ENCODE measurements at places on chromosomes 13 and 19.

- DNase-seq: no peak
These were observed at the start of gene CAMSAP3 for GRCh38 chr19:7595466-7596133. TSS of gene CAMSAP3 (plus strand) at chr19:7595863. CDS start at chr19:7596003, 140 bp downstream.

DNA sequence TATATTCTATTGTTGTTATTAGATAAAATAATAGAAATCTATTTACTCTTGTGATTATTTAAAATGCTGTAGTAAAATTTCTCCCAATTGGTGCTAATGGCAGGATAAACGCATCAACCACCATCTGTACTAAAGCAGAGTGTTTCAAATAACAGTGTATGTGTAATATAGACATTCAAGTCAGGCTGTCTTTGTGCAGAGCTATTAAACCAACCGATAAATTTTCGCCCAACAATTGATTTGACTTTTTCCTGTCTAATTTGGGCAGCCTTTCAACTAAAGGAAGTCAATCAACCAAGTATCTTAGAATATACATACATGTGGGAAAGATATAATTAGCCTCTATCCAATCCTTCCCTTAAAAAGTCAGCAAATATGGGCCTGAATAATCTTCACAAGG, 5.8 kb downstream of the AMER2 start:
- DNase-seq: no peak

DNA sequence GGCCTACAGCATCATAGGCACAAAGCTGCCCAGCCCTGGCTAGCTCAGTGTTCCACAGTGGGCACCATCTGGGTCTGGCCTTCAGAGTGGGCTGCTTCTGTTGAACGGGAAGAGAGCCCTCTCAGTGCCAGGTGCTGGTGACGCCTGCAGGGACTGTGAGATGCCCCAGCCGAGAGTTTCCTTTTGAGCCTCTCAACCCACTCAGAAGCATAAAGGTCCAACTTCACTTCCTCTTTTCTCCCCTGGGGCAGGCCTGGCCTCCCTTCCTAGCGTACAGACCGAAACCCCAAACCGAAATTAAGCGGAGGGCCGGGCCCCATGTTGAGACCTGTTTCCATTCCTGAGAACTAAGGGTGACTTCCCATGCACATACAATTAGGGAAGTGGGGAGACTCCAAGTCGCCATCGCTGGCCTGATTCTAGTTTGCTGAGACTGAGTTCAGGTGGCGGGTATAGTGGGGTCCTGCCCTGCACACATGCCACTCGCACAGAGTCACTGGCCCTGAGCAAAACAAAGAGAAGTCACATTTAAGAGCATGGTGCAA, 6.9 kb downstream of the RAB8A start:
- peak; percentile 78 for DNase-seq

- no peak for DNase-seq
These were observed 3.6 kb downstream of the MAU2 start for GRCh38 chr19:19324059-19324770.

DNA sequence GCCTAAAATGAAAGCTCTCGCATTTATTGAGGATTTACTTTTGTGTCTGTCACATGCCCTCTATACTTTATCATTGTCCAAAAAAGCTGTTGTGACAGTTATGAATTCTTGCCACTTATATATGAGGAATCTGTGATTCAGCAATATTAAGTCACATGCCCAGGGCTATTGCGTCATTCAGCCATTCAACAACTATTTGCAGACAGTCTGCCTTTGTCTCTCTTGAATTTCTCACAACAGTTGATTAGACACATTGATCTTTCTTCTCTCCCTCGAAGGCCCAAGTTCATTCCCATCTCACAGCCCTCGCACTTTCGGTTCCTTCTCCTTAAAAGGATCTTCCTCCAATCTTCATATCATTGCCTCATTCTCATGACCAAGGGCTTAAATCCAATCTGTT, 342.6 kb downstream of the MZT1 start:
- no peak for DNase-seq

DNA sequence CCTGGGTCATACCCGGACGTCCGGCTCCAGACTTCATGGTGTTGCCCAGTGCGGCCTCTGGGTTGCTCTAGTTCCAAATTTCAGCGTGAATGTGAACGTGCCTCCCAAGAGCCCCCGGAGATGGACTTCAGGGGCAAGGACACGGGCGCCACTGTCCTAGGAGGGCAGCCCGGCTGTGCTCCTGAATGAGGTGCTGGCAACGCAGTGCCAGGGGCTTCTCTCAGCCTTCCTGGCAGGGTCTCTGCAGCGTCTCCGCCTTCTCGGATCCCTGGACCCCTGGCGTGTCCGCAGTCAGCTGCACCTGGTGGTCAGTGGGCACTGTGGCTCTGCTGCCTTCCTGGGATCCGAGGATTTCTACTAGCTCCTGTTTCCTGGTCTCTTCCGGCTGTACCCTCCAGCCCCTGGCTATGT, 101.7 kb upstream of the MCF2L start:
- no peak for DNase-seq

DNA sequence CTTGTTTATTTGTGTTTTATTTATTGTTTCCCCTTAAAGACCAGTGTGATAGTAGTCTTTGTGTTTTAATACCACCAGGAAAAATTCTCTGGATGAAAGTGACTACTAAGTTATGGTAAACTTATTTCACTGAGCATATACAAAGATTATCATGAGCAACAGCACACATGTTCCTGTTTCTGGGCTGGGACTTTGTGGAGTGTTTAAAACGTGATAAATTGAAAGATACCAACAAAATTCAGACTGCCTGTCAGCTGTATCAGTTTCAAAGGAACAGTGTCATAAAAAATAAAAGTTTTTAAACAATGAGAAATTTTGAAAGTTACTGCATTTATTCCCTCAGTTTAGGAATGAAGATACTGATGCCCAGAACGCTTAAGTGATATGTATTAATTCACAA, 259.4 kb downstream of the DACH1 start:
- DNase-seq: no peak

DNA sequence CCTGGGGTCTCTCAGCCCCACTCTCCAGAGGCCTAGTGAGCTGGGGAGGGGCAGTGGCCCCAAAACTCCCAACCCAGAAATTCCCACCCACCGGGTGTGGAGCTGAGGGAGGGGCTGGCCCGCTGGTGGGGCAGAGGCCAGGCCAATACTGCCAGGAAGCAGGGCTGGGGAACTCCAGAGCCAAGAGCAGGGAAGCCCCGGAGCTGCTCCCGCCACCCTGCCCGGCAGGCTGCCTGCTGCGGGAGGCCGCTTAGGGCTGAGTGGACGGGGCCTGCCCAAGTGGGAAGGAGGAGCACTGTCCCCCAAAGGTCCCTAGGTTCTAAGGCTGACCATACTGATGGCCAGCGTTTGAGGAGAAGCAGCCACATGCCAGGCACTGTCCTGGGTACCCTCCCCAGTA, 13.0 kb upstream of the RELB start:
- DNase-seq: no peak

DNA sequence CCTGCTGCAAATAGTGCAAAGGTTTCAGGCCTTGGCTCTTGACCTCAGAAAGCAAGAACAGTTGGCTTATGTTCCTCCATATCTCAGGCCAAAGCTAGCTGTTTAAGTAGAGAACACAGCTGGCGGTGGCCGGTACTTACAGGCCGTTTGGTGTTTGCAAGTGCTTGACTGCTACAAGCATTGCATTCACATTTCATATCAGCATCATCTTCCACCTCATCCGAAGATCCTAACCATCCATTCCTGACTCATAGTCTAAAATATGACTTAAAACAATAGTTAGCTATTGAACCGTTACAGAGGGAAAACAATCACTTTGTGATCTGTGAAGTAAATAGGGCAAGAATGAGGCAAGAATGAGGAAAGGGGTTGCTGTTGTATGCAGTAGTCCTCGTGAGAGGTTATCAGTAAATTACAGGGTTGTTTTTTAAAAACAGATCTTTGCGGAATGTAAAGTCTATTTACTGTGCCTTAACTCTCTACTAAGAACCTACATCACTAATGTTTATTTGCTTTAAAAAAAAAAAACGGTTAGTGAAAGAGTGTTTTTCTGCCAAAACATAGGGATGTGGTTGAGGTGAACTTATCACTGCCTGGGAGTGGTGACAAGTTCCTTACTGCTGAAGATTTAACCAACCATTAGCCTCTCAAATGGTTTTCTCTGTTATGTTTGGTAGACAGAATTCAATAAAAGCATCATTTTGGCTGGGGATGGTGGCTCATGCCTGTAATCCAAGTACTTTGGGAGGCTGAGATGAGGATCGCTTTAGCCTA, 21.6 kb upstream of the WDR88 start:
- DNase-seq: no peak

- no peak for DNase-seq
These were observed 1787.3 kb downstream of the SLITRK5 start for GRCh38 chr13:89458456-89458855.

- no peak for DNase-seq
These were observed 20.4 kb downstream of the COG6 start for GRCh38 chr13:39675904-39676303.

DNA sequence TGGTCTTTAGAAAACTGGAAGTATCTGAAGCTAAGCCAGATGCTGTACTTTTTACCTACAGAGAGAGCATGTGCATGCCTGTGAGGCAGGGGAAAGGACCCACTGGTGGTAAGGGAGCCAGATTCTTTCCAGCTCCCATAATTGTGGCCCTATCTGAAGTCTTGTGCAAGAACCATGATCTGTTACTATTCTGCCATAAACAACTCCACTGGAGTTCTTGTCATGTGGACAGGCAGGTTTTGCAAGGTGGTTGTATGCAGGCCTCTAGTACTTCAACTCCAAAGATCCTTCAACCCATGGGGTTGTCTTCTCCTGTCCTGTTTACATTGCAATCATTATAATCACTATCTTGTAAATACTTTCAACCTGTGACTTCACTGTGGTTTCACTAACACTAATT, 14.1 kb downstream of the PROSER1 start:
- no peak for DNase-seq

DNA sequence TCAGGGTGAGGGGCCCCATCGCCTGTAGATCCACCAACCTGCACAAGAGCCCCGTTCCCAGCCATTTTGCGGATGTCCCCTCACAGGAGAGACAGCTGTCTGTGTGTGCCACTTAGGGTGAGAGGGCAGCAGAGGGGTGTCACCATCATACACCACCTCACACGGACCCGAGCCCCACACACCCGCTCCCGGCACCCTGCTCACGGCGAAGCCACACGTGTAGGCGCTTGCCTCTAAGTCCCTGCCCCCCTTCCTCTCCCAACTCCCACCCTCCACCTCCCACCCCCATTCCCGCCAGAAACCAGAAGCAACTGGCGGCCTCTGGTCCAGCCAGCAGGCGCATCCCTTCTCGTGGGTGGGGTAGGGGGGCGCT, 4.0 kb upstream of the DPF1 start:
- DNase-seq: no peak

DNA sequence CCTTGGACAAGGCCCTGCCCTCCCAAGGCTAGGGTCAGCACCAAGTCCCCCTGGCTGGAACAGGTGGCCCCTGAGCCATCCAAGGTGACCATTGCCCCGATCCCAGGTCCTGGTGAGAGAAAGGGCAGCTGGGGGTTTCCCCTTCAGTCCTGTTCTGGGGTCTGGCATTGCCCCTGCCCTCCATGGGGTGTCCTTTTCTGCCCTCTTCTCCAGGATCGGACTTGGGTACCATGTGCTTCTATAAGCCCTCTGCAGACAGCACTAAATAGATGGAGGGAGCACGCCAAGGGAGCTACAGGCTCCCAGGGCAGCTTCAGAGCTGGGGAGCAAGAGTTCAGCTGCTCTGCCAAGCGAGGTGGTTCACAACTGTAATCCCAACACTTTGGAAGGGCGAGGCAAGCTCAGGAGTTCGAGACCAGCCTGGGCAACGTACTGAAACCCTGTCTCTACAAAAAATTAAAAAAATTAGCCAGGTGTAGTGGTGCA, 13.5 kb upstream of the KCNN1 start:
- DNase-seq: no peak

GRCh38 chr19:32767951-32768679, 48.5 kb downstream of the TDRD12 start:
- DNase-seq: no peak

- no peak for DNase-seq
These were observed 213.5 kb downstream of the DIAPH3 start for GRCh38 chr13:59950266-59950665.

DNA sequence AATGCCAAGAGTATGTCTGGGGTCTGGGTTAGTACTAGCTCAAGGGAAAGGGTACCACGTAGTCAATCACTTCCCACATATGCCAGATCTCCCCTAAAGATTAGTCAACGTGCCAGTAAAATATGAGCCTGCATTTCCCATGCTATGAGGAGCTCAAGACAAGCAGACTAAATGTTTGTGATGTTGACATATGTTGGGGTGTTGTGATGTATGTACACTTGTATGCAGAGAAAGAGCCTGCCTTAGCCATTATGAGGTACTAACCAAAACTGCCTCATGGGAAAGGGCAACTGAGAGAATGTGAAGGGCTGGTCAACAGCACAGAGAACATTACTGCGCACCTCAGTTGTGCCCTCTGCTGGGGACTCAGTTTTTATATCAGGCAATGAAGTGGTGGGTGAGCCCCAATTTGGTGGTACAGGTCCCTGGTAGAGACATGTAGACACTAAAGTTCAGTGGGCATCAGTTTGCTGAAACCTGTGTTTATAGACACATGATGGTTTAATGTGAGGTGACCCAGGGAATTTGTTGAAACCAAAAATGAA, 287.0 kb downstream of the DCT start:
- DNase-seq: no peak

GRCh38 chr13:39580881-39581575, 22.0 kb downstream of the LHFPL6 start:
- DNase-seq: no peak

GRCh38 chr13:113327766-113328471, 30.9 kb downstream of the LAMP1 start:
- no peak for DNase-seq

- DNase-seq: no peak
These were observed 671.1 kb upstream of the SPRY2 start for GRCh38 chr13:81012031-81012430.

DNA sequence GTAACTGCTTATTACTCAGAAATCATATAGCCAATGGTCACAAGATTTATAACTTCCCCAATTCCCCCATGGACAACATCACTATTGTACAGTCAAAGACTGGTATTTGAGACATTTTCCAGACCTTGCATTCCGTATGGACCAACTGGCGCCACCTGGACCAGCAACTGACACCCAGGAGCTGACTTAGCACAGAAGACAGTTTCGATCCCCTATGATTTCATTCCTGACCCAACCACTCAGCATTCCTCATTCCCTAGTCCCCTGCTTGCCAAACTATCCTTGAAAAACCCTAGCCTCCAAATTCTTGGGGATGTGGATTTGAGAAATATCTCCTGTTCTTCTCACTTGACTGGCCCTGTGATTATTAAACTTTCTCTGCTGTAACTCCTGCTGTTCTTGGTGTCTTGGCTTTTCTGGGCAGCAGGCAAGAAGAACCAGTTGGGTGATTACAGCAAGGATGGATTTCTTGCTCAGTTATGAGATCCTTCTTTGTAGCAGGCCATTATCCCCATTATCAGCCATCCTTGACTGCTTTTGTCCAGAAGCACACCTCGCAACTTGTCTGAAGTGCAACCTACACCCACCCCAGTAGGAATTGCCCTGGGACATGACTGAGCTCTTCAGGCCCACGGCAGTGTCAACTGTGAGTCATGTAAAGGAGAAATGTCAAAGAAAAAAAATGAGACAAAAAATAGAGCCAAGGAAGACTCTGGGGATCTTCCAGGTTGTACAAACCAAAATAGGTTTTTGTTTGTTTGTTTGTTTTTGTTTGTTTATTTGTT, 13.7 kb upstream of the MAP3K10 start:
- no peak for DNase-seq

Data from T-helper 2 cell treated with Interferon-gamma antibody and Interleukin-4, amounts not matched to agents 5 μg/mL and 100 μg/mL, for 36 hours (primary cell).